ENCODE measurements at places on chromosomes 12 and 14. TPM values are rescaled to one million over a fixed set of nuclear protein-coding genes. Genes with fewer than 3 reads are reported as not detected.

The FOXG1 gene
- not detected for total RNA-seq

GRCh38 chr14:73788701-73789551 lies 62.7 kb upstream of the PTGR2 start:
- no peak for DNase-seq

- DNase-seq = no peak
Observed at GRCh38 chr12:90953956-90954421, 987 bp downstream of the CCER1 start.

The BIN2 gene
- not detected for total RNA-seq

The IL31 gene
- total RNA-seq = not detected

The PAWR gene
- total RNA-seq = 62.6 TPM

Data from GM23248 (cell line).